ENCODE measurements at places on chromosomes 13 and 19. TPM values are rescaled to one million over a fixed set of nuclear protein-coding genes. Genes with fewer than 3 reads are reported as not detected.

Gene OR7A5
- not detected for total RNA-seq

DNA sequence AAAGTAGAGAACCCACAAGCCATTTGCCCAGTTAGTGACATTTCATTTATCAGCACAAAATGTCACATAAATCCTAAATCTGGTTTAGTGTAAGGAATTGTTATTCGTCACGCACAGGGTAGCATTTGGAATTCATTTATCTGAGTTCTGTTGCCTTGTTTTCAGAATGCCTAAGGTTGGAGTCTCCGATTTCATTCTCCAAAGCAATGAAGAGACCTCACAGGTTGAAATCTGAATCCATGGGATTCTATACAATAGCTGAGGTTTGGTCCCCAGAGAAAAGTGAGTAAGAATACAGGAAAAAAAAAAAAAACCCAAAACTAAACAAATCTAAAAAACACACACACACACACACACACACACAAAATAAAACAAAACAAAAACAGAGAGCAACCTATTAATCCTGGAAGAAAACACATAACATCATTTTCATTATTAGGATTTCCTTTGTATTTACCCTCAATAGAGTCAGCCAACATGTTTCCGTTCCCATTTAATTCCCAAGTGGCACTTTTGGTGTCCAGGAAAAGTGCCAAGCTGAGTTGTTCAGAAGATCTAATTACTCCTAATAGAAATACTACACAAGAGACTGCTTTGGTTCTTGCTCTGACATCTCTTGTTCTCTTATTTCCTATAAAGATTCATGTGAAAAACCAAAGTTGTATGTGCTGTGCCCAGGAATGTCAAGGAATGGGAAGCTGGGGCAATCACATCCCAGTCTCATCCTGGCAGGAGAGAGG, 36.2 kb upstream of the LRCH1 start:
- DNase-seq = no peak

DNA sequence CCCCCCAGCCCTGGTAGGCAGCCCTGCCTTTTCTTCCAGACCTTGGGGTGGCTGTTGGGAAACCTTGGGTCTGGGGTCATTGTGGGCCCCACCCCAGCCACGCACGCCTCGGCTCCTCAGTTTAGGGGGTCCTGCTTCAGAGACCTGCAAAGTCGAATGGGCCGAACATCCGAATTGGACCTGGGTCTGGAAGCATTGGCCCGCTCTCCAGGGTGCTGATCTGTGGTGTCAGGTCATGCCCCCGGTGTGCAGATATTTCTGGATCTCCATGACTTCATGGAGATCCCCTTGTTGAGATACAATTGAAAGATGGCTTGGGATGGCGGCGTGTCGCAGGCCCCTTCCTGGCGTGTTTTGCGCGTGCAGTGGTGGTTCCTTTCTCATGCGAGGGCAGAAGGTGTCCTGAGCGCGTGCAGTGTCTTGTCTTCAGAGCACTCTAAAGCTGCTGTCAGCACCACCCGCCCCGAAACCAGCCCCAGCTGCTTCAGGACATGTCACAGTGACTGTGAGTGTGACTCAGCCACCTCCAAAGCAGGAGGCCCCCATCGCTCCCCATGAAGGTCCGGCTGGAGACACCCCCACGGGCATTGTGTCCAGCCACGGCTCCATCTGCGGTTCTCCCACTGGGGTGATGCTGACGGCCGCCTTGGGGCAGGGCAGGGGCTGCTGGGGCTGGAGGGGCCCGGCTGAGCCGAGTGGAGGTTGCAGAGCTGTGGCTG, 112.7 kb downstream of the KDM4B start:
- no peak for DNase-seq

DNA sequence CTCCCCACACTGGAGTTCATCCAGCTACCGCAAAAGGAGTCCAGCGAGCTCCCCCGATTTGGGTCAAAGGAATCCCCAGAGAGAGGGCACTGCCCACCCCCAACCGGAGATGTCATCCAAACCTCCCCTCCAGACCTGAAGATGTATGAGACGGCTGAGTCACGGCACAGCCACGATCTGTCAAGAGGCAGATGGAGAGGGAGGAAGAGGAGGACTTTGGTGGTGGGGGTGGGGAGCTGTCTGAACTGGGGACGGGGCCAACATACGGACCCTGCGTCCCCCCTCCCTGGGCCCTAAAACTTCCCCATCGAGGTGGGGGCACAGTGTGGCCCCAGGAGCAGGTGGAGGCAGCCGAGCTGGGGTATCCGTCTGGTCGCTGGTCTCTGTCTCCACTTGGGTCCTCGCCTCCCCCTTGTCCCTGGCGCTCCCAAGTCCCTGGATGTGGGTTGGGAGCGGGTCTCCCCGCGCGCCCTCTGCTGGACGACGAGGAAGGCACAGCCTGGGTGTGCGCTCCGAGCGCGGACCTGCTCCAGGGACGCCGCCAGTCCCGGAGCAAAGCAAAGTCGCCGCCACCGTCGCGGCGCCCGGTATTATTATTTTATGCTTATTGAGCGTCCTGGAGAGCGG, 3.8 kb downstream of the PDE4A start:
- peak; percentile 61 for DNase-seq

GRCh38 chr13:49953560-49953959, 17.4 kb upstream of the SPRYD7 start:
- no peak for DNase-seq

DNA sequence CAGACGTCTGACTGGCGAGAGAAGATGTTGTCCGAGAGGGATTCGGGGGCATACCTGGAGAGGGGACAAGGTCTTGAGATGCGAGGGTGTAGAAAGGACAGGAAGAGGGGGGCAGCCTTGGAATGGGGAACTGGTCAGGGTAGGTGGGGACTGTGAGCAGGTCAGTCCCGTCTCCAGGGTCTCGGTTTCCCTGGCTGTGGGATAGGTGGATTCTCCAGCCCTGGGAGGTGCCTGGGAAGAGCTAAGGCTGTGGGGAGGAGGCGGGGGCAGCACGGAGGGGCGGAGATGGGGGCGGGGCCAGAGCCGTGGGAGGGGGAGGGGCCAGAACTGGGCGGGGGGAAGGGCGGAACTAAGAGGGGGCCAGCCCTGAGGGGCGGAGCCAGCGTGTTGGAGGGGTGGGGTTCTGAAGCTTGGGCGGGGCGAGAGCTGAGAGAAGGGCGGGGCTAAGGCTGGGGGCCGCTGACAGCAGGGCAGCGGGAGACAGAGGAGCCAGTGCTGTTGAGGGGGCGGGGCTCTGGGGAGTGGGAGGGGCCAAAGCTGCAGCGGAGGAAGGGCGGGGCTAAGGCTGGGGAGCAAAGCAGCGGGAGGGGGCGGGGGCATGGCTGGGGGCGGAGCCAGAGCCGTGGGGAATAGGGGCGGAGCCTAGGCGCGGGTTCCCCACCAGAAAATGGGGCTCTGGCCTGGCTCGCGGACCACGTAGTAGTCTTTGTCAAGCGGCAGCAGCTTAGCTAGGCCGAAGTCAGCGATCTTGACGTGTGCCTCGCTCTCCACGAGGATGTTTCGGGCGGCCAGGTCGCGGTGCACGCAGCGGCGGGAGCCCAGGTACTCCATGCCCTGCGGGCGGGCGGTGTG, 9.5 kb upstream of the INSL3 start:
- peak; percentile 59 for DNase-seq

Gene TMPRSS9
- total RNA-seq = under 0.01 TPM
